ENCODE measurements at places on chromosomes 1 and 21.

DNA sequence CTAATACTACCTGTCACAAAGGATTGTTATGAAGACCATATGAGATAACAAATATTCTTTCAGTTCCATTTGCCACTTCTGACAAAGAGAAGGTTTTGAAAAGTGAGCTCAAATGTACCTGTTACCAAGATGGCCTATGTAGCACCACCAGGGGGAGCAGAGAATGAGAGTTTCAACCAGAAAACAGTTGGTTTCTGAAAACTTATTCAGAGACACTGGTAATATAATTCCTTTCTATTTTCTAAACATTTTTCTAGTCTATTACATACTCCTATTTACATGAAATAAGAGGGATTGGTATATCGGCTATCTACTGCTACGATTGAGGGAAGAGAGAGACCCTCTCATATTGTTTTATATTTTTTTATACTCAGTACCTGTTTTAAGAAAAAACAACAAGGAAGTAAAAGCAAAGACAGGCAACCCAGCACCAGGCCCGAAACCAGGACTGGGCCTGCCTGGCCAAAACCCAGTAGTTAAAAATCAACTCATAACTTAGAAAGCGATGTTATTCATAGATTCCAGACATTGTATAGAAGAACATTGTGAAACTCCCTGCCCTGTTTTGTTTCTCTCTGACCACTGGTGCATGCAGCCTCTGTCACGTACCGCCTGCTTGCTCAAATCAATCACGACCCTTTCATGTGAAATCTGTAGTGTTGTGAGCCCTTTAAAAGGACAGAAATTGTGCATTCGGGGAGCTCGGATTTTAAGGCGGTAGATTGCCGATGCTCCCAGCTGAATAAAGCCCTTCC, 48.3 kb downstream of the IL23R start:
- no peak for DNase-seq

DNA sequence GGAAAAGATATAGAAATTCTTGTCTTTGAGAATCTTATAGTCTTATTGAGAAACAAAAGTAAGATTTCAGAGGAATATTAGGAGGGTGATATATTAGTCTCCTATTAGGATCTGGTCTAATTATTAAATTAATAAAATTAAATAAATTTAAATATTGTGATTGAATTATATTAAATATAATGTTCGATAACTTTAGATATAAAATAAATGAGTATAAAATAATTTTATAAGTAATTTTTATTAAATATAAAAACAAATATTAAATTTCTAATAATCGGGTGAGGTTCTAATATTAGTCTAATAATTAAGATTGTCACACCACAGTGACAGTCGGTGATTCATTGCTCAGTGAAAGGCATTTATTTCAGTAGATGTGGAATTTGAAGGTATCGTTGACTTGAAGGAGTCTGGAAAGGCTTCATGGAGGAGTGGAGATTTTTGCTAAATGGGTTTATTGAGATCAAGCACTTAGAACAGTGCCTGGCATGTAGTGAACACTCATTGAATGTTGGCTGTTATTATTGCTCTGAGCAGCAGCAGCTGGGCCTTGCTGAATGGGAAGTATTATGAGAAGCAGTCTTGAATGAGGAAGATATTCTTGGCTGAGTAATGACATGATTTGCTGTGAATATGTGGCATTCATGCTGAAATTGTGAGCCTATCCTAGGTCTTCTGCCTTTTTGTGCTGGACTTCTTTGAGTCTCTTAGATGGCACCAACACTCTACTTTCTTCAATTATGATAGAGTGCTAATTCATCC, 74.6 kb downstream of the USP25 start:
- DNase-seq: no peak

DNA sequence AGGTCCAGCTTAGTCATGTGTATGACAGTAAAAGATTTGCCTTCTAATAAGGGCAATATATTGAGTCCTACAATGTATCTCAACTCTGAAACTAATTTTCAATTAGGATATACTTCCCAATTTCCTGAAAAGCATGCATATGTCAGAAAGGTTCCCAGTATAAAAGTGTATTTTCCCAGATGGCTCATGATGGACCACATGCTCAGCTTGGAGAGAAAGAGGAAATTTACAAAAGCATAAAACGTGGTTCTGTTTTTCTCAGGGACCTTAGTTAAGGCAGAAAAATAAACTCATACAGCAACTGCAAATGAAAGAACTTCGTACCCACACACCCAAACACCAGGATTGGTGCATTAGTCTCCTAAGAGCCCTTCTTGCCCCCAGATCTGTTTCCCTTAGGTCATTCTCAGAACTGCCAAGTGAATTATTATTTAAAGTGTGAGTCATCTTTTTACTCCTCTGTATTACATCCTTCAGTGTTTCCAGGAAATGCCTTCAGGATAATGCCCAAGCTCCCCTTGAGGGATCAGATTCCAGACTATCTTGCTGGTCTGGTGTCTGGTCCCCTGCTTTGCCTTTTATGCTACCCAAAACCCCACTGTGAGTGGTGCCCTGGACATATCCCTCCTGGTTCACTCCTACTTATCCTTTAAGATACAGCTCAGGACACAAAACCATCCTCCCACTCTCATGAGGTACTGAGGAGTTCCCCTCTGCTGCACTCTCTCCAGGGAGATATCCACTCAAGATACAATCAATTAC, 57.4 kb downstream of the SSX2IP start:
- peak; percentile 78 for DNase-seq

DNA sequence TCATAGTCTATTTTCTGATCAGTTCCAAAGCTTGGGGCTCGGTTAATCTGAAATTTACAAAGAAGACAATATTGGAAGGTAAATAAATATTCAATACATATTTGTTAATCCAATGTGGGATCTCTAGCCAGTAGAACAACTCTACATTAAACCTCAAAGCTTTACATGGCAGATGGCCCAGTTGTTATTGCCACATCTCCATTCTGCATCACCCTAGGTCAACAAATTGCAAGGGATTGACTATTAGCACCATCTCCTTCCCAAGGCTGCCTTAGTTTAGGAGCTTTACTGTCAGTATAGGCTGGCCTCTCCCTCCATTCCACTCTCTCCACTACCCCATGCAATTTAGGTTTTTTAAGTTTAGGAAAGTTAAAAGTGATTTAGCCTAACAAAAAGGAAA, 69.7 kb downstream of the TTLL7 start:
- DNase-seq: peak; percentile 45

GRCh38 chr1:43238085-43238484, 31.7 kb upstream of the TMEM125 start:
- DNase-seq: peak; percentile 47

- no peak for DNase-seq
Observed at GRCh38 chr1:50426702-50427085, 3.5 kb upstream of the DMRTA2 start.

DNA sequence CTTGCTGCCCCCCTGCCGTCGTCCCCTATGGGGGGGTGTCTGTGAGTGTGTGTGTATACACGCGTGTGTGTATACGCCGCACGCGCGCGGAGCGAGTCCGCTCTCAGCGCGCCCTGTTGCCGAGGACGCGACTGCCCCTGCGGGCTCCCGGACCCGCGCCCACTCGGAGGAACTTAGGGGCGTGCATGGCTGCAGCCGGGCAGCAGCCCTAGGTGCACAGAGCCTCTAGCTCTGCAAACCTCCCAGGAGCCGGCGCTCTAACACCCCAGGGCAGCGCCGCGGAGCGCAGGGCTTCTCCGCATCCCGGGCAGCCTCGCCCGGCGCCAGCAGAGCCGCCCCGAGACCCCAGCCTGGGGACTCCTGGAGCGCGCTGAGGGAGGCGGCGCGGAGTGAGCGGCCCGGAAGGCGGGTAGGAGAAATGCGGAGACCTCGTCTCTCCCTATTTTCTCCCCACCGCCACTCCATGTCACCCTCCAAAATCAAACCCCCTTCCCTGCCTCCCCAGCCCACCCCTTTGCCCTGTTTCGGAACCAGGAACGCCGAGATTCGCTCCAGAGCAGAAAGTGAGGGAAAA, 574 bp downstream of the ITPKB start:
- DNase-seq: peak; percentile 32

- DNase-seq: peak; percentile 98
Observed at GRCh38 chr1:7300893-7301663, 470.0 kb upstream of the VAMP3 start.

GRCh38 chr1:207748737-207749528, 2.9 kb upstream of the CD46 start:
- no peak for DNase-seq

GRCh38 chr21:34029743-34030528, 43.4 kb upstream of the MRPS6 start:
- DNase-seq: peak; percentile 77

- peak; percentile 19 for DNase-seq
Observed at GRCh38 chr1:115969509-115969908, 6.8 kb upstream of the SLC22A15 start.

All from fibroblast of skin of right quadriceps (primary cell).